Activated CD4-positive, alpha-beta T cell treated with anti-CD3 and anti-CD28 coated beads for 24 hours (primary cell): ENCODE measurements at places on chromosomes 7 and 10.

DNA sequence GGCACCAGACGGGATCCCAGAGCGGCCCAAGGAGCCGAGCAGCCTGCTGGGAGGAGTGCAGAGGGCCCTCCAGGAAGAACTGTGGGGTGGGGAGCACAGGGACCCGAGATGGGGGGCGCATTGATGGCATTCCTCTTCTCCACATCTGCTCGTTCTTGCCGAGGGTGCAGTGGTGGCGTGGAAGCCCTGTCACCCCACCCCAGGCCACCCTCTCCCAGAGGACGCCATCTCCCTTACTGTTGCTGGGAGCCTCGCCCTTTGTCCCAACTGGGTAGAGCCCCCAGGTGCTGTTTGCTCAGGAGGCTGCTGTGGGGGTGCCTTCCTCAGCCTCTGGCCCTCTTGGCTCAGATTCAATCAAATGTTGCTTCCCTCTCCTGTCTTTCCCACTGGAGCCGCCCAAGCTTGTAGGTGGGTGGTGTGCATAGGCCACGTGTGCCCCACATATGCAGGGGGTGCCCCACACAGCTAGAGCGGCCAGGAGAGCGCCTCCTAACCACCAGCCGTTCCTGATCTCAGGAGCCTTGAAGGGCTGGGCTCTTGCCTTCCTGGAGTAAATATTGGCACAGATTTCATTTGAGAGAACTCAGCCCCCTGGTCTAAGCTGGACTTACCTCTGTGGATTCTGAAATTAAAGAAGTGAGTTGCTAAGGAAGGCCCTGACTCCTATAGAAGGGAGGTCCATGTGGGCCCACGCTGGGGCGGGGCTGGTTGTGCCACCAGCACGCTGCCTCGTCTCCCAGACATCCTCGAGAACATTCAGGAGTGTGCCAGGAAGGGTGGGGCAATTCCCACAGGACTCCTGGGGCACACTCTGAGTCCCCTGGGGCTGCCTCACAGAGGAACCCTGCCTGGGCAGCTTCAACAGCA is 39.2 kb downstream of the ZNF467 start:
- DNase-seq = no peak

GRCh38 chr10:29723726-29724125 is 89.0 kb upstream of the SVIL start:
- DNase-seq = no peak

- DNase-seq = no peak
Observed at GRCh38 chr7:122983261-122983660, 12.2 kb downstream of the TAS2R16 start.

- no peak for DNase-seq
Observed at GRCh38 chr7:32522746-32523530, 27.6 kb downstream of the AVL9 start.

DNA sequence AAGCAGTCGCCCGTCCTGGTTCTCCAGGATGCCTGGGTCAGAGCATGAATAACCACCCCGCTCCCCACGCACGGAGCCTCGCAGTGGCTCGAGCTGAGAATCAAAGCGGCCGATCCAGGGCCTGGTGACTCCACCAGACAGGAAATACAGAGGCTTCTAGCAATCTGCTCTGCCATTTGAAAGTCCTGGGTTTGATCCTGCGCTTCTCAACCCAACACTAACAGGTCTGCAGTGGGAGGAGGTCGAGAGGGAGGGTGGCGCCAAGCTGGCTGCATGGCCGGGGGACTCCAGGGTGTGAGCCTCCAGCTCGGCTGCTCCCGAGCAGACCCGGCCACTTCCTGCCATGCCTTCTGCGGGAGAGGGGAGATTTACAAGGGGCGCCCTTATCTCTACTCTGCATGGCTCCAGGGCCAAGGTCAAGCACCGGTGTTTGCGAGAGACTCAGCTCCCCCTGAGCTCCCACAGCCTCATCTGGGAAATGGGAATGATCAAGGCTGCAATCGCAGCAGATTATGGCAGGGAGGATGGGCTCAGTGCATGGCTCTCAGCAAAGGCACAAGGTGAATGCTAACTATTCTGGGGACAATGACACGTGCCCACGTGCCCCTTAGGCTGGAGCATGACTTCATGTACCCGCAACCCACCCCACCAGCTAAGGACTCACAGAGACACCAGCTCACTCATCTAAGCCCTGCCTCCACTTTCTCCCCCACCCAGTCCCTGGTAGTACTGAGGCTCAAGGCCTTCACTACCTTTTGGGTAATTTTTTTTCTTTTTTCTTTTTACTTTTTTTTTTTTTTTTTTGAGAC is 73.9 kb upstream of the TNRC18 start:
- DNase-seq = no peak

- no peak for DNase-seq
Observed at GRCh38 chr7:22651534-22652243, 75.3 kb upstream of the IL6 start.

GRCh38 chr10:86104156-86104555 is 262.4 kb downstream of the GRID1 start:
- DNase-seq = no peak

DNA sequence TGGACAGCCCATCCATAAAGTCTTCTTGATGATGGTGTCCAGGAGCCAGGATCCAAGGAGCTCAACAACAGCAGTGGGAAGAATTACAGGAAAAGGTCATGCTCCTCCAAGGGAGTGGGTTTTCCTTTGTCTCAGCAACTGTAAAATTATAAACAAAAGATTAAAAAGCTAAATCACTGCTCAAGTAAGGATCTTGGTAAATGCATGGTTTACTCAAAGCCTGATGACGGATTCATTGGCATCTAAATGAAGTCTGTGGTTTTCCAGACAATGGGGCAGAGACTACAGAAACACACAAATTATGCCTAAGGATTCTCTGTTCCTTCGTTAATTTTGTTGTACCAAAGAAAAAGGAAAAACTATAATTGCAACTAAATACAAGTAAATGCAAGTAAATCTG is 36.4 kb upstream of the DLX6 start:
- DNase-seq = no peak

GRCh38 chr7:116929021-116929420 is 24.3 kb upstream of the ST7 start:
- DNase-seq = no peak

GRCh38 chr10:122176232-122177213 is 94.6 kb upstream of the BTBD16 start:
- DNase-seq = no peak

GRCh38 chr7:1975179-1975578 is 257.6 kb downstream of the MAD1L1 start:
- DNase-seq = no peak

- DNase-seq = no peak
Observed at GRCh38 chr10:24384954-24385353, 176.0 kb downstream of the KIAA1217 start.

GRCh38 chr10:95354110-95354509 is 63.3 kb upstream of the PDLIM1 start:
- DNase-seq = no peak

GRCh38 chr7:81574723-81575326 is 195.0 kb downstream of the HGF start:
- no peak for DNase-seq

- no peak for DNase-seq
Observed at GRCh38 chr7:88200789-88201188, 19.0 kb downstream of the SRI start.

GRCh38 chr10:64306729-64307327 is 785.6 kb downstream of the REEP3 start:
- DNase-seq = no peak

- no peak for DNase-seq
Observed at GRCh38 chr10:8174762-8175161, 120.3 kb downstream of the GATA3 start.

DNA sequence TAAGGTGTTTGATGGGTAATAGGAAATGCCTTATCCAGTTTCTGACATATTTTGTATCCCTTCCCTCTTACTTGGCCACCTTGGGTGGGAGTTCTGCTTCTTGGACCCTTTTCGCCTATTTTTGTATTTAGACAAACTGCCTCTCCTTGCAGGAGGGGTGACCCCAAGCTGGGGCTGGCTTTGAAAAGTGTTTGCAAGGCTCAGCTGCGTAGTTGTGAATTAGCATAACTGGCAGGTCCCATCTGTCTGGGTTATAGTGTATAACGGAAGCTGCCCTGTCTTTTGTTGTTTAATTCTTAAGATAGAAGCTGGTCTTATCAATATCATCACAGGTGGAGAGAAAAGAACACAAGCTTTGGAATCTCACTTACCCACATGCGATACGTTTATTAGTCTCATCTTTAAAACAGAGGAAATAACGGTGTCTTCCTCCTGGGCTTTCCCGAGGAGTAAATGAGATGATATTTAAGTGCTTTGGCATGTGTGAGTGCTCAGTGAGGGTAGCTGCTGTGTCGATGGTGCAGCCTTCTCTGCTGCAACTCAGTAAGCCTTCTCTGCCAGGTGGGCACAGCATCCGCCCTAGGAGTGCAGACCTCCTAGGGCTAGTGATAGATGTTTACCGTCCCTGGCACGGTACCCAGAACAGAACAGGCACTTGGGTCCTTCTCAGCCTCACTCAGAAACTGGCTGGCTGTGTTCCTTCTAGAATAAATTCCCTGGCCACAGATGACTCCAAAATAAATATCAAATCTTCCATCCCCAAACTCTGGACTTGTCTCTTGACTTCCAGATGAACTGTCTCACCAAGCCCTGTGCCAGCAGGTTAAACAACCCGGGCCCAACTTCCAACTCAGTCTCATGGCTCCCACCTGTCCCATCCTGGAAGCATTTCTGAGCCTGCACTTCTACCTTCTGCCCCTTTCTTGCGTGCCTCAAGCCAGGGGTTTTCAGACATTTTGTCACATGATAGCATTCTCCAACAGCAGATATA is 227.3 kb downstream of the GFRA1 start:
- DNase-seq = no peak

DNA sequence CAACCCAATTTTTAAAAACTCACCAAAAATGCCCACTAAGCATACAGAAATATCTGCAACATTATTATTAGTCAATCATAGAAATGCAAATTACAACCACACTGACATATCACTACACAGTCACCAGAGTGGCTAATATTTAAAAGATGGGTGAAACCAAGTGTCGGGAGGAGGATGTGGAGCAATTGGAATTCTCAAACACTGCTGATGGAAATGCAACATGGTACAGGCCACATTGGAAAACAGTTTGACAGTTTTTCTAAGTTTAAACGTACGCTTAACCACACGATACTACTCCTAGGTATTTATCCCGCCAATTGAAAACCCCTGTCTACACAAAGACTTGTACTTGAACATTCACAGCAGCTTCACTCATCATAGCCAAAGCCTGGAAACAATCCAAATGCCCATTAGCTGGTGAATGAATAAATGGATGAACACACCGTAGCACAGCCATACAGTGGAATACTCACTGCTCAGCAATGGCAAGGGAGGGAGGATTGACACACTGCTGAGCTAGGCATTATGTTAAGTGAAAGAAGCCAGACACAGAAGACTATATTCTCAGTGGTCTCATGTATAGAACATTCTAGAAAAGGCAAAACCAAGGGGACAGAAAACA is 16.3 kb downstream of the GCK start:
- no peak for DNase-seq

DNA sequence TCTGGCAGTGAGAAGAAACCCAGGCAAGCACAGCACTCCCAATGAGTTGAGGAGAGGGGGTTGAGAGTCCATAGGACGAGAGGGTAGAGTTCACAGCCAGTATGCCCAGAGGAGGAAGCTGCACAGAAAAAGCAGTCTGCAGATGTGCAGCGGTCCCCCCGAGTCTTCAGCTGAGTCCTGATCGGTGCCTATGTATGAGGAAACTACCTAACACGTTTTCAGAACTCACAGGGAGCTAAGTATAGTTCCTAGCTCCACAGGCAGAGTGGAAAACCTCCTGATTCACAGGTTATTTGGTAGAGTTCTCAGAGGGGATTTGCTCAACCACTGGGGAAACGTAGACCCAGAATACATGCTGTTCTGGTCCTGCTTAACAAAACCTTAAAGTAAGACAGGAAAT is 271.3 kb upstream of the CNTNAP2 start:
- no peak for DNase-seq
